GM04504 (cell line): ENCODE measurements at places on chromosomes 11 and 22.

DNA sequence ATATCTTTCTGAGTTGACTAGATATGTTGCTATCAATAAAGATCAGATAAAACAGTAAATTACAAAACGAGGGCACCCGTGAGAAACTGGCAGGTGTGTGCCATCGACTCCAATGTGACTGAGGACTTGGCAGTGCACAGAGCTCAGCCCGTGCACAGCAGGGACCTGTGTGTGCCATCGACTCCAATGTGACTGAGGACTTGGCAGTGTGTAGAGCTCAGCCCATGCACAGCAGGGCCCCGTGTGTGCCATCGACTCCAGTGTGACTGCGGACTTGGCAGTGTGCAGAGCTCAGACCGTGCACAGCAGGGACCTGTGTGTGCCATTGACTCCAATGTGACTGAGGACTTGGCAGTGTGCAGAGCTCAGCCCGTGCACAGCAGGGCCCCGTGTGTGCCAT, 347.2 kb upstream of the B3GAT1 start:
- DNase-seq: no peak

GRCh38 chr11:12248330-12248729, 129.0 kb upstream of the PARVA start:
- DNase-seq: no peak

GRCh38 chr22:46070803-46071450, 79.4 kb upstream of the PPARA start:
- DNase-seq: peak; percentile 46

GRCh38 chr22:22783575-22783974, 104.0 kb upstream of the IGLL5 start:
- no peak for DNase-seq

GRCh38 chr22:49662681-49663080, 165.0 kb downstream of the BRD1 start:
- DNase-seq: no peak

GRCh38 chr22:44546686-44547310, 48.8 kb upstream of the RTL6 start:
- DNase-seq: no peak

DNA sequence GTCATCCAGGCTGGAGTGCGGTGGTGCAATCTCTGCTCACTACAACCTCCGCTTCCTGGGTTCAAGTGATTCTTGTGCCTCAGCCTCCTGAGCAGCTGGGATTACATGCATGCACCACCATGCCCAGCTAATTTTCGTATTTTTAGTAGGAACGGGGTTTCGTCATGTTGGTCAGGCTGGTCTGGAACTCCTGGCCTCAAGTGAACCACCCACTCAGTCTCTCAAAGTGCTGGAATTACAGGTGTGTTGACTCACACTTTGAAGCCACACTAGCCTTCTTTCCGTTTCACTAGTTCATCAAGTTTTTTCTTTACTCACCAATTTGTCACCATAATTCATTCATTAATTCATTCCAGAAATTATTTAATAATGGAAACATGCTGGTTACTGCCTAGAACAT, 298.4 kb upstream of the MTNR1B start:
- DNase-seq: no peak

GRCh38 chr22:48628891-48629543, 1198.7 kb downstream of the BRD1 start:
- DNase-seq: no peak

- no peak for DNase-seq
Observed at GRCh38 chr11:89161949-89162348, 15.7 kb upstream of the TYR start.

DNA sequence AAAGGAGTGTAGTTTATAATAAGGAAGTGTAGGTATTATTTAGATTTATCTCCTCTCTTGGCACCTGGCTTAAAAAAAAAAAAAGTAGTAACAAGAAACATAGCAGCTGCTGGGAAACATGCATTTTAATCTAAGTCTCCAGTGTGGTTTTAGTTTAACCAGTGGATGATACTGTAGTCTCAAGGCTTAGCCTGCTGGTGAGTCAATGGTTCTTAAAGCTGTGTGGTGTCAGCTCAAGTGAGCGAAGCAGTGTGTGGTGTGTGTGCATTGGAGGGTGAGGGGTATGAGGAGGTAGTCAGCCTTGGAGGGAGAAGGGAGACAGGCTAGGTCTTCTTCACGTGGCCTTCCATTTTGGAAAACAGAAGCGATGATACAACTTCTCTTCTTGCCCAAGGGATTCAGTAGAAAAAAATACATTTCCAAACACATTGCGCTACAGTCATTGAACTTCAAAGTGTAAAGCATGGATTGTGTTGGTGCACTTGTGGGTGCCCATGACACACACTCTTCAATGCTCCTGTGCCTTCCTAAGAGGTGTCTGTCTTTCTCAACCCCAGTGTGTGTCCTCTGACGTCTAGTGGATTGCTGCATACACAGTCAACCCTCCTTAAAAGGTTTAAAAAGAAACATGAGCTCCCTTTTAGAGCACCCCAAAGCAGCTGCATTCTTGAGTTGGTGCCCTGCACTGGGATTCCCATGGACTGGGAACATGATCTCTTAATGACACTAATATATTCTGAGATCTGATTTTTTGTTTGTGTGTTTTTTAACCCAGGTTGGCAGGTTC, 40.1 kb downstream of the ZBTB16 start:
- no peak for DNase-seq

- no peak for DNase-seq
Observed at GRCh38 chr11:88464528-88464927, 127.0 kb upstream of the CTSC start.

DNA sequence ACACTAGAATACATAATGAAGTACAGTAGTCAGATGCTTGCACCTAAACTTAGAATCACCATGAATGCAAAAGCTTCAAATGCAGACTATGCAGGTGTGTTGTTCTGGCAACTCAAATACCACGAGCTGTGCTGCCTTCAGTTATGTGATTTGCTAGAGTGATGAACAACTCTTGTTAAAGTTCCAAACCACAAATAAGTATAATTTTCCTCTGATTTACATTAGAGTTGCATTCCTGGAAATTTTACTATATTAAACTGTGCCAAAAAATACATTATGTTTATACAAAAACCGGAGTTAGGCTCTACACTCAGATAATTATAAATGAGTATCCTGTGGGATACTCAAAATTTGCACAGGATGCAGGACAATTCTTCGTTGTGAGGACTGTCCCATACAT, 3.0 kb downstream of the TMEM218 start:
- no peak for DNase-seq

GRCh38 chr22:30254314-30254713, 7.8 kb upstream of the LIF start:
- no peak for DNase-seq

- no peak for DNase-seq
Observed at GRCh38 chr11:82671451-82671850, 62.2 kb downstream of the FAM181B start.

GRCh38 chr11:111765320-111765983, 737 bp downstream of the PPP2R1B start:
- DNase-seq: no peak

DNA sequence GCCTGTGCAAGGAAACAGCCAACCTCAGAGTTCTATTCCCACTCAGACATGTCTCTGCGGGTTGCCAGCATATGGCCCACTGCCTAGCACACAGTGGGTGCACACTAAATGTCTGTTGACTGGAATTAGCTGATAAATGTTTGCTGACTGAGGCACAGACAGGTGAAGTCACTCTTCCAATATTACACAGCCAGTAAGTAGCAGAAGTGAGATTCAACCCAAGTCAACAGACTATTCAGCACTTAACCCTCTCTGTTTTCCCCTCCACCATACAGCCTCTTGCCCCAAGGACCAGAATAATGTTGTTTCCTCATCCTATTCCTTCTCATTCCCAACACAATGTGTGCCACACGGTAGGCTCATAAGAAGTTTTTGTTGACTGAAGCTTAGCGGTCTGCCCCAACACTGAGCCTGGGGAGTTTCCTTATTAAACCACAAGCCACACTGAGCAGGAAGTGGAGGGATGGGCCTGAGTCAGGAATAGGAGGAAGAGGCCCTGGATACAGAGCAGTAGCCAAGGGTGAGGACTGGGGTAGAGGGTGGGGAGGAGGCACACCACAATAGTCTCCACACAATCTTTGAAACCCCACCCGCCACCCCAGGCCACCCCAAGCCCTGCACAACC, 15.7 kb upstream of the IL10RA start:
- DNase-seq: no peak

DNA sequence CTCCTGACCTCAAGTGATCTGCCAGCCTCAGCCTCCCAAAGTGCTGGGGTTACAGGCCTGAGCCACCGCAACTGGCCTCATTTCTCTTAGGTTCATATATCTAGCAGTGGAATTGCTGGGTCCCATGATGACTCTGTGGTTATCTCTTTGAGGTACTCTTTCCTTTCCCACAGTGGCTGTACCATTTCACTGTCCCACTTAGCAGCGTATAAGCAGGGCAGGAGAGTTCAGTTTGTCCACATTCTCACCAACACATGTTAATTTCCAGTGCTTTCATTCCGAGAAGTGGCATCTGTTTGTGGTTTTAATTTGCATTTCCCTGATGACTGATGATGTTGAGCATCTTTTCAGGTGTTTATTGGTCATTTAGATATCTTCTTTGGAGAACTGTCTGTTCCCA, 16.4 kb downstream of the PRR5 start:
- no peak for DNase-seq

- no peak for DNase-seq
Observed at GRCh38 chr22:43363315-43364168, 20.4 kb upstream of the SCUBE1 start.

GRCh38 chr11:45459491-45459890, 173.3 kb upstream of the SYT13 start:
- no peak for DNase-seq

DNA sequence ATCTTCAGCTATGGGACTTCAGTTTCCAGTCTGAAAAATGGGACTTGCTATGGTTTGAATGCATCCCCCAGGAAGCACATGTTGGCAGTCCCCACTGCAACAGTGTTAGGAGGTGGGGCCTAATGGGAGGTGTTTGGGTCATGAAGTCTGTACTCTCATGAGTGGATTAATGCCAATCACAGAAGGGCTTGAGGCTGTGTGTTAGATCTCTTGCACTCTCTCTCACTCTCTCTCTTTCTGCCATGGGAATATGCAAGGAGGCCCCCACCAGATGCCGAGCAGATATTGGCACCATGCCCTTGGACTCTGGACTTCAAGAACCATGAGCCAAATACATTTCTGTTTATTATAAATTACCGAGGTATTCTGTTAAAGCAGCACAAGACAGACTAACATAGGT, 7.8 kb upstream of the AP1B1 start:
- DNase-seq: no peak

DNA sequence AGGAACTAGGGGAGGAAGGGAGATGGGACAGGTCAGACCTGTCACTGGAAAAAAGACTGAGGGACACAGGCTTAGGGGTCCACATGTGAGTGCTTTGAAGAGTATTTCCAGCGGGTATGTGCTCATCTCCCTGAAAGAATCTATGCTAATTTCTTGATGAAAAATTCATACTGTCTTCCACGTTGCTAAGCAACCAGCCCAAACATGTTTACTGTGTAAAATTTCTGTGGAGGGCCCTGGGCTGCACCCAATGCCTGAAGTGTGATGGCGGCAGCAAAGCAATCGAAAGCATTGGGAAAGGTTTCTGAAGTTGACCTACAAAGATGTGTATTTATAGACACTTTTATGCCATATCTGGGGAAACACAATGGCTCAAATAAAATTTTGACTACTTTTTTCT, 7.4 kb downstream of the SYT13 start:
- DNase-seq: no peak

GRCh38 chr11:62702246-62702645, 5.0 kb downstream of the BSCL2 start:
- no peak for DNase-seq

DNA sequence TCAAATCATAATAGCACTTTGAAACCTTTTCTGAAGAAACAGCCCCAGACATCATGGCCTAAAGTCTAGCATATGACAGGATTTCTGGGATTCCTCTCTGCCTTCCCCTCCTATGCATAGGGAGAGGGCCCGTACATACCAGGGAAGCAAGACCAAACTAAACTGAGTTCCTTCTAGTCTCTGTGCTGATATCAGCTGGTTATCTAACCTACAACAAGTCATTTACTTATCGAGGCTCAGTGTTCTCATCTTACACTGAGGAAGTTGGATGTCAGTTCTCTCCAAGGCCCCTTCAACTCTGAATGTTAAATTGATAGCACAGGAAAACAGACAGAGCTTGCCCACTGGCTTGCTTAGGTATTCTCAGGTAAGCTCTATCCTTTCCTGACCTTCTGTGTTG, 17.0 kb upstream of the GRIK4 start:
- no peak for DNase-seq

- DNase-seq: no peak
Observed at GRCh38 chr11:60367009-60367408, 11.3 kb upstream of the MS4A7 start.

DNA sequence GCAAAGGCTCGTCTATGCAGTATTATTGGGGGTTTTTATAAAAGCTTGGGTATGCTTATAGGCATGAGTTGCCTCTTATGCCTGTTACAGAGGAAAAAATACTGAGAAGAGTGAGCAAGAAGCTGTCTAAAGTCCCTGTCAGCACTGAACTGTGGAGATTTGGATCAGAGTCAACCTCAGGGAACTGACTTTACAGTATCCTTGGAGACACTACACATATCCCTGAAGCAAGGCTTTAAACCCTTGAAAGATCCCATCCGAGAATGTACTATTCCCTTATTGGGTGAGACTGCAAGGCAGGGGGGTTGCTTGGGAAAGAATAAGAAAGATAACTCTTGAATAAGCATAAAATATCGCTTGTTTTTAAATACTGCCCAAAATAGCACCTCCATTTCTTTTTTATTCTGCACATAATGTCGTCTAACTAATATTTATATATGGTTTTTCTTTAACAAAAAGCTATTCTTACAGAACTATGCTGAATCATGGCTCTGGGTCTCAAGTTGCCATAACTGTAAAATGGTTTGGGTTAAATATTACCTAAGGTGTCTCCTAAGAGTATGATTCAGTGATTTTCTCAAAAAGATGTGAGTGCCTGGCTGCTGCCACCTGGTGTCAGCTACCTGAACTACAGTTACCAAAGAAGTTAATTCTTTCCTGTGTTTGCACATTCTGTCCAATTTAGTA, 1062.8 kb downstream of the DLG2 start:
- DNase-seq: no peak
